CMK (cell line): ENCODE measurements at places on chromosomes 6 and 20.

- no peak for DNase-seq
Measured at GRCh38 chr20:58906894-58907293, 54.4 kb downstream of the GNAS start.

DNA sequence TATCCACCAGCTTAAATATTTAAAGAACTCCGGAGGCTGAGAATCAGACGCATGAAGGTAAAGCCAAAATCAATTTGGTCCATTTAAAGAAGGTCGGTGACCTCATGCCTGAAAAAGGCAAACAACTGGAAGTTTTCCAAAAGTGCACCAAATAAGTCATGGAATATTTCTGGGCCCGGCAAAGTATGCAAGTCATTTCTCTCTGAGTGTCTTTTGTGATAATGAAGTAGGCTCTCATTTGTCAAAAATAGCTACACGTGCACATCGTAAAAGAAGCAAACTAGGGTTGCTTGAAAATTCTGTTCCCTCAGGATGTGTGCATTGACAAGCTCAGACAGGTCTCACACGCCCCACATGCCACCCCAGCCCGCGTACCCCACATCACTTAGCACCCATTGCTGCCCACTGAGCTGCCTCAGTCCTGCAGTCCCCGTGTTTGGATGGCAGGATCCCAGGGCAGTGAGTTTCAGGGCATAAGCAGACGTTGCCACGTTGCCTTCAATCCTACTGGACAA, 20.5 kb upstream of the PYGB start:
- no peak for DNase-seq

GRCh38 chr20:32762754-32763201, 593 bp downstream of the DNMT3B start:
- no peak for DNase-seq

DNA sequence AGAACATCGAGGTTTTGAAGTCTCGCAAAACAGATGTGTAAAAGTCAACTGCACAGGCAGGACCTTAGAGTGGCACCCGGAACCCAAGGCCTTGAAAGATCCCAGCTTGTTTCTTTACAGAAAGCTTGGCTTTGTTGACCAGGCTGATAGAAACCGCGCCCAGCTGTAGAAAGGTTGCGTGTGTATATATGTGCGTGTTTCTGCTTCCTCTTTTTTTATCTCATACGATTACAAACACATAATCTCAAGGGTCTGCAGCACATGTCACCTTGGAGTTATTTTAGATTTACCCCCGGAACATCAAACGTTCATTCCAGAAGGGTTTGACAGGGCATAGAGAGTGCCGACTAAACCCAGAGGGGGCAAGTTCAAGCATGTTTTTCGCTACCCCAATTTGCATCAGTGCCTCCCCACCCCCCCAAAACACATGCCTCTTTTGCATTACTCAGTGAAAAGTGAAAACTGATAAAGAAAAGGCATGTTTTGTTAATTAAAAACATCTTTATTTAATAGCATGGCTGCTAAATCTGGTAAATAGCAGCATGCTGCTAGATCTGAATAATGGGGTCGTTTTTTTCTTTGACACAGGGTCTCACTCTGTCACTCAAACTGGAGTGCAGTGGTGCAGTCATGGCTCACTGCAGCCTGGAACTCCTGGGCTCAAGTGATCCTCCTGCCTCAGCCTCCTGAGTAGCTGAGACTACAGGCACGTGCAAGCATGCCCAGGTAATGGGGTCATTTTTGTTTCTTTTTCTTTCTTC, 33.2 kb upstream of the NCOA3 start:
- DNase-seq = no peak
